Activated CD4-positive, alpha-beta memory T cell treated with anti-CD3 and anti-CD28 coated beads, Interleukin-2, amount 10 ng/mL, durations not matched to agents 7 days and 5 days (primary cell): ENCODE measurements at places on chromosomes 4 and X. TPM values are rescaled to one million over a fixed set of nuclear protein-coding genes. Genes with fewer than 3 reads are reported as not detected.

Gene SERPINA7
- not detected for total RNA-seq

Gene PPP4R3C
- total RNA-seq = not detected

- peak; percentile 42 for DNase-seq
These were observed at the start of gene TASL for GRCh38 chrX:30577362-30577991. Gene TASL, minus strand, starts transcription at chrX:30577766. Its CDS starts 17,411 bp downstream, at chrX:30560355.

Gene CCDC160
- not detected for total RNA-seq

Gene AMER1
- total RNA-seq = 3.0 TPM

Gene USP17L10
- total RNA-seq = not detected
